Large intestine (tissue), 12 donors: ENCODE measurements at places on chromosomes 3 and 15. TPM values are rescaled to one million over a fixed set of nuclear protein-coding genes. Genes with fewer than 3 reads are reported as not detected.

DNA sequence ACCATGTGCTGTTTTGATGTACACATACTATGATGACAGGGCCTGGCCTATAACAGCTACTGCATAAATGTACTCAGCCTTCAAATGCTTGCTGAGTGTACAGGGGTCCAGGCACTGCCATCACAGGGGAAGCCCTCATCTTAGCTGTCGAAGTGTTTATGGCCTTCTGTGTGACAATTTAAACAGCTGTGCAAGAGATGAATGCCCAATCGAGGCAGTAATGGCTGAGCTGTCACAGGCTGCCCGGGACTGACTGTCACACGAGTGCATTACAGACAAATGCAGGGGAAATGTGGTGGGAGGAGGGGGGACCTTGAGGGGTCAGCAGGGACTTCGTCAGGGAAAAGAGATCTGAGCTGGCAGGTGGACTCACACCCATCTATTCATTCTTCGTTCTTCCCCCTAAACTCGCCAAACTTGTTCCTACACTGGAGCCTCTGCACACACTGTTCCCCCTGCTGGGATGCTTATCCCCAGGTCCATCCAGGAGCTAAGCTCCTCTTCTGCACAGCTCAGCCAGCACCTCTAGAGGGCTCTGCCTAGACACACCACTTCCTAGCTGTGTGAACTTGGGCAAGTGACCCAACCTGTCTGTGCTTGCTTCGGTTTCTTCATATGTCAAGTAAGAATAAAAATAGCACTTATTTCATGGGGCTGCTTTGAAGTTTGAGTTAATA lies 156.2 kb upstream of the IQSEC1 start:
- no peak overlapping the region for H3K27ac ChIP-seq
- no peak for DNase-seq
- H3K36me3 ChIP-seq, result no peaks in the 10 kb centered on the region

NEK11 gene
- polyA plus RNA-seq, result 10.5 TPM

NRROS gene
- 2.1 TPM for polyA plus RNA-seq

SPRED1 gene
- 28.2 TPM for polyA plus RNA-seq

DNA sequence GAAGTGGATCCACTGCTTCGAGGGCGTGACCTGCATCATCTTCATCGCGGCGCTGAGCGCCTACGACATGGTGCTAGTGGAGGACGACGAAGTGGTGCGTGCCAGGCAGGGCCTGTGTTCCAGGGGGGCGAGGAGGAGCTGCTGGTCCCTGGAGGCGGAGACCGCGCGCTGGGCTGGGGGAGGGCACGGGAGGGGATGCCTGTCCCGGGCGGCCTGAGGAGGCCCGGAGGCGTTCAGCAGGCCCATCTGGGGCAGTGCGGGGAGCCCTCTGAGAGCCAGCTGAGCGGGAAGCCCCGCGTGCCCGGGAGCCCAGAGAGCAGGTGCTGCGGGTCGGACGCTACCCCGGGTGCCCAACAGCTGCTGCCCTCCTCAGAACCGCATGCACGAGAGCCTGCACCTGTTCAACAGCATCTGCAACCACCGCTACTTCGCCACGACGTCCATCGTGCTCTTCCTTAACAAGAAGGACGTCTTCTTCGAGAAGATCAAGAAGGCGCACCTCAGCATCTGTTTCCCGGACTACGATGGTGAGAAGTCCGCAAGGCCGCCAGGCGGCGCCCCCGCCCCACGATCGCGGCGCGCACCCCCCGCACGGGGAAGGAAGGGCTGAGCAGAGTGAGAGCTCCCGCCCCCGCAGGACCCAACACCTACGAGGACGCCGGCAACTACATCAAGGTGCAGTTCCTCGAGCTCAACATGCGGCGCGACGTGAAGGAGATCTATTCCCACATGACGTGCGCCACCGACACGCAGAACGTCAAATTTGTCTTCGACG lies 2.9 kb downstream of the GNAT1 start:
- peaks cover 37% of the 10 kb centered on the region for H3K27me3 ChIP-seq
- peaks cover 22% of the 10 kb centered on the region for H3K4me1 ChIP-seq
- no peaks in the 10 kb centered on the region for H3K36me3 ChIP-seq
- H3K4me3 ChIP-seq, result no peak overlapping the region

LRRFIP2 gene
- 47.1 TPM for polyA plus RNA-seq
